Activated T-cell treated with anti-CD3 and anti-CD28 coated beads, Interleukin-2, amount 50 U/mL, for 72 hours (primary cell): ENCODE measurements at places on chromosomes 6 and 20. TPM values are rescaled to one million over a fixed set of nuclear protein-coding genes. Genes with fewer than 3 reads are reported as not detected.
A peak's percentile ranks its signal among the peaks of the same experiment; 100 is the strongest.

GRCh38 chr20:63529180-63529860 is 7.9 kb downstream of the PTK6 start:
- no peak for DNase-seq
- H3K27me3 ChIP-seq, result peaks cover 6% of the 10 kb centered on the region
- H3K36me3 ChIP-seq, result peaks cover 1% of the 10 kb centered on the region
- H3K4me1 ChIP-seq, result peaks cover 20% of the 10 kb centered on the region

- peak; percentile 79 for DNase-seq
- peak overlapping the region; percentile 93 for H3K4me3 ChIP-seq
- H3K27ac ChIP-seq, result peak overlapping the region; percentile 96
- H3K36me3 ChIP-seq, result peaks cover 38% of the 10 kb centered on the region
- H3K27me3 ChIP-seq, result no peaks in the 10 kb centered on the region
Measured at GRCh38 chr6:4059115-4059777, 19.7 kb downstream of the FAM217A start.

DNA sequence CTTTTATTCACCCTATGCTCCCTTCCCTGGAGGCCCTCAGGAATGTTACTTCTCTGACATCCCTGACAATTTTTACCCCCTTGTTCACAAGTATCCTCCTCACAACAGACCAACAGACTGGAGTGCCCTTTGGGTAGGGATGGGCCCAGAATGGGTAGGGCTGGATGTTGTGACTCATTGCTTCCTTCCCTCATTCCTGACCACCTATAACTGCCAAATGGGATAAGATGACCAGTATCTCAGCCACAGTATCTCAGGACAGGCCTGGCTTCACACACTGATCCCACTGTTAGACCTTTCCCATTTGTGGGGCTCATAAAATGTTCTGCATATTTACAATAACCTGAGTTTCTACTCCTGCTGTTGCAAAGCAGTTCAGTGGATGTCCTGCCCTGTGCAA is 223.0 kb upstream of the LRFN2 start:
- no peak overlapping the region for H3K4me3 ChIP-seq
- H3K36me3 ChIP-seq, result no peaks in the 10 kb centered on the region
- no peaks in the 10 kb centered on the region for H3K4me1 ChIP-seq
- DNase-seq, result no peak

- H3K4me1 ChIP-seq, result no peaks in the 10 kb centered on the region
- no peak overlapping the region for H3K4me3 ChIP-seq
- no peak overlapping the region for H3K27ac ChIP-seq
- no peak for DNase-seq
- H3K36me3 ChIP-seq, result no peaks in the 10 kb centered on the region
Measured at GRCh38 chr6:123830120-123830519, 26.5 kb downstream of the NKAIN2 start.

DNA sequence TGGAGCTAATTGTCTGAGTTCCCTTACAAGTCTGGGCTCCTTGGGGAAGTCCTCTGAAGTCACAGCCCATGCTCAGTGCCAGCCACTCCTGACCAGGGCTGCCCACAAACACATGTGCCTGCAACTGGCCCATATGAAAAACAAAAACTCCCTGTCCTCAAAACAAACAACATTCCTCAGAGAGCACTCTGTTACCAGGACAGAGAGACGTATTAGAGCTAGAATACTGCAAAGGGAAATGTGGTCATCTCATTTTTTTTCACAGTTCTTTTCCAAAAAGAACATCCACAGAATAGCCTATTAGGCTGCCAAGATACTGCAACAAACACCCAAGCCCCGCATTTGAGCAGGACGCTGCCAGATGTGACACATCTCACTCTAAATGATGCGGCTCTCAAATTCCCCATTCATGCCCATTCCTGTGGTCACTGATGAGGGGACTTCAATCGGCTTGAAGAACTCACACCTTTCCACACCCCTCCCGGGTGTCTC is 71.1 kb downstream of the SLC22A23 start:
- H3K27ac ChIP-seq, result no peak overlapping the region
- H3K4me3 ChIP-seq, result no peak overlapping the region
- H3K27me3 ChIP-seq, result no peaks in the 10 kb centered on the region
- DNase-seq, result no peak
- H3K4me1 ChIP-seq, result no peaks in the 10 kb centered on the region

- peak overlapping the region; percentile 30 for H3K4me3 ChIP-seq
- no peak overlapping the region for H3K27ac ChIP-seq
- DNase-seq, result no peak
- H3K27me3 ChIP-seq, result peaks cover 69% of the 10 kb centered on the region
- H3K36me3 ChIP-seq, result no peaks in the 10 kb centered on the region
Measured at GRCh38 chr20:51022227-51022802, 592 bp downstream of the KCNG1 start.

GRCh38 chr20:57244627-57245214 is 21.7 kb downstream of the BMP7 start:
- H3K27me3 ChIP-seq, result no peaks in the 10 kb centered on the region
- H3K36me3 ChIP-seq, result peaks cover 1% of the 10 kb centered on the region
- H3K27ac ChIP-seq, result no peak overlapping the region
- no peaks in the 10 kb centered on the region for H3K4me1 ChIP-seq

GRCh38 chr20:48826883-48827771 is 672 bp downstream of the PREX1 start:
- H3K4me1 ChIP-seq, result peaks cover 49% of the 10 kb centered on the region
- peak overlapping the region; percentile 99 for H3K4me3 ChIP-seq
- DNase-seq, result peak; percentile 61
- H3K36me3 ChIP-seq, result peaks cover 10% of the 10 kb centered on the region
- peaks cover 22% of the 10 kb centered on the region for H3K27me3 ChIP-seq

DNA sequence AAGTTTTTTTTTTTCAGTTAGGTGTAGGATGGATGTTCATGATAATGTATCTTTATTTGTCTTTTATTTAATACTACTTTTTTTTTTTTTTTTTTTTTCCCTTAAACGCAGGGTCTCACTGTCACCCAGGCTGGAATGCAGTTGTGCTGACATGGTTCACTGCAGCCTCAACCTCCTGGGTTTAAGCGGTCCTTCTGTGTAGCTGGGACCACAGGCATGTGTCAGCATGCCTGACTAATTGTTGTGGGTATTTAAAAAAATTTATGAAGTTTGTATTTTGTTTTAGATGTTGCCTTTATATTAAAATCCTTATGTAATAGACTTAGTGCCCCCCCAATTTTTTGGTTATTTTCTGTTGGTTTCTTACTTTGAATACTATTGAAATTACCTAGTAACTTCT is 42.6 kb downstream of the NCOA3 start:
- DNase-seq, result no peak
- peaks cover 77% of the 10 kb centered on the region for H3K4me1 ChIP-seq
- peak overlapping the region; percentile 93 for H3K27ac ChIP-seq
- H3K4me3 ChIP-seq, result no peak overlapping the region
- H3K36me3 ChIP-seq, result peaks cover 13% of the 10 kb centered on the region

GRCh38 chr20:58893355-58894120 is 41.0 kb downstream of the GNAS start:
- peak overlapping the region; percentile 100 for H3K27ac ChIP-seq
- H3K4me1 ChIP-seq, result peaks cover 56% of the 10 kb centered on the region
- peak overlapping the region; percentile 97 for H3K4me3 ChIP-seq
- H3K36me3 ChIP-seq, result peaks cover 20% of the 10 kb centered on the region
- peak; percentile 66 for DNase-seq

GRCh38 chr6:71033890-71034289 is 77.0 kb upstream of the B3GAT2 start:
- H3K27ac ChIP-seq, result no peak overlapping the region
- H3K4me1 ChIP-seq, result no peaks in the 10 kb centered on the region
- H3K27me3 ChIP-seq, result peaks cover 18% of the 10 kb centered on the region
- H3K4me3 ChIP-seq, result no peak overlapping the region

GRCh38 chr6:722077-722524 is 29.2 kb upstream of the EXOC2 start:
- H3K4me3 ChIP-seq, result no peak overlapping the region
- H3K27ac ChIP-seq, result no peak overlapping the region
- DNase-seq, result peak; percentile 78
- peaks cover 10% of the 10 kb centered on the region for H3K27me3 ChIP-seq
- H3K36me3 ChIP-seq, result no peaks in the 10 kb centered on the region

DNA sequence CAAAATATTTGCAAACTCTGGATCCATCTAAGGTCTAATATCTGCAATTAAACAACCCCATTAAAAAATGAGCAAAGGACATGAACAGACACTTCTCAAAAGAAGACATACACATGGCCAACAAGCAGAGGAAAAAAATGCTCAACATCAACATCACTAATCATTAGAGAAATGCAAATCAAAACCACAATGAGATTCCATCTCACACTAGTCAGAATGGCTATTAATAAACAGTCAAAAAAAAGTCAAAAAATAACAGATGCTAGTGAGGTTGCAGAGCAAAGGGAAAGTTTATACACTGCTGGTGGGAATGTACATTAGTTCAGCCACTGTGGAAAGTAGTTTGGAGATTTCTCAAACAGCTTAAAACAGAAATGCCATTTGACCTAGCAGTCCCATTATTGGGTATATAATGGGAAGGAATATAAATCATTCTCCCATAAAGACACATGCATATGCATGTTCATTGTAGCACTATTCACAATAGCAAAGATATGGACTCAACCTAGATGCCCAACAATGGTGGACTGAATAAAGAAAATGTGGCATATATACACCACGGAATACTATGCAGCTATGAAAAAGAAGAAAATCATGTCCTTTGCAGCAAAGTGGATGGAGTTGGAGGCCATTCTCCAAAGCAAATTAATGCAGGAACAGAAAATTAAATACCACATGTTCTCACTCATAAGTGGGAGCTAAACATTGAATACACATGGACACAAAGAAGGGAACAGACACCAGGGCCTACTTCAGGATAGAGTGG is 9.1 kb downstream of the ZNFX1 start:
- DNase-seq, result no peak
- peaks cover 34% of the 10 kb centered on the region for H3K36me3 ChIP-seq
- H3K27me3 ChIP-seq, result no peaks in the 10 kb centered on the region
- H3K27ac ChIP-seq, result peak overlapping the region; percentile 74

DNA sequence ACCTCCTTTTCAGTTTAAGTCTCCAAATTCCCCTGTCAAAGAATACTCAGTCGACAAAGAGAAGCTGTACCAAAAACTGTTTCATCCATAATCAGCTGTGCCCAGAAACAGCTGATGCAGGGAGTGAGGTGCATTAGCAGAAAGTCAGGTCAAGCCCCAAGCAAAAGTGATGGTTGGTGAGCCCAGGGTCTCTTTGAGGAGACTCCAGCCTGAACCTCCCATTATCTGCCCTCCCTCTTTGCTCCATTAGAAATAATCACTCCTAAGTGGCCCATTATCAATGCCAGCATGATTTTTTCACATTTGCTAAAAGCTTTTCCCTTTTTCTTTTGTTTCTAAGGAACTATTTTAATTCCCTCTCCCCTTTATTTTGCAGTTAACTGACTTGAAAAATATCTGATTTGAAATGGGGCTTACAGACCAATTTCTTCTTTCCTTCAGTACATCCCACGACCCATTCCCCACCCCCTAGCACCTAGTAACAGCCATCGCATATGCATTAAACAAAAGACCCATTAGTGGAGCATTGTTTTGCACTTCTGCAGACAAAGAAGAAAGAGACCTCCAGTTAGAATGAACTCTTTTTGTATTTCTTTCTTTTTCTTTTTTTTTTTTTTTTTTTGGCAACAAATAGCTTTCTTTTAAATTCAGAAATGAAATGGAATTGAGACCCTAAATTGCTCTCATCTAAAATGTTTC is 257.0 kb downstream of the GRIK2 start:
- no peaks in the 10 kb centered on the region for H3K27me3 ChIP-seq
- no peak for DNase-seq
- H3K27ac ChIP-seq, result no peak overlapping the region
- H3K36me3 ChIP-seq, result no peaks in the 10 kb centered on the region
- H3K4me3 ChIP-seq, result no peak overlapping the region

DNA sequence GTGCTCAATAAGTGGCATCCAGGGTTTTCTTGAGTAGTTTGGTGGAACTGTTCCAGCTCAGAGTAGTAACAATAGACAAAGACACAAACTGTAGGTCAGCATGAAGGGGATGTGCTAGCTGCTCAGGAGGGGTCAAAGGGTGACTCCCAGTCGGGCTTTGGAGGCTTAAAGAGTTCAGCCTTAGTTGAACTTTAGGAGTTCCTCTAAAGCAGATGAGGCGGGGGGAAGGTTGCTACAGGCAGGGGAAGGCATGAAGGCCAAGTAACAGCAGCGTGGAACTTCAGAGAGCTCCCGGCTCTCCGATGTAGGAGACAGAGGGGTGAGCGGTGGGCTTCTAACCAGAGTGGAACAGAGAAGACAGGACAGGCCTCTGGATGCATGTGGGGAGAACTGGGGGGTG is 115.5 kb upstream of the CD93 start:
- no peak overlapping the region for H3K27ac ChIP-seq
- peaks cover 20% of the 10 kb centered on the region for H3K27me3 ChIP-seq
- no peak for DNase-seq
- H3K4me1 ChIP-seq, result no peaks in the 10 kb centered on the region
- H3K36me3 ChIP-seq, result no peaks in the 10 kb centered on the region

DNA sequence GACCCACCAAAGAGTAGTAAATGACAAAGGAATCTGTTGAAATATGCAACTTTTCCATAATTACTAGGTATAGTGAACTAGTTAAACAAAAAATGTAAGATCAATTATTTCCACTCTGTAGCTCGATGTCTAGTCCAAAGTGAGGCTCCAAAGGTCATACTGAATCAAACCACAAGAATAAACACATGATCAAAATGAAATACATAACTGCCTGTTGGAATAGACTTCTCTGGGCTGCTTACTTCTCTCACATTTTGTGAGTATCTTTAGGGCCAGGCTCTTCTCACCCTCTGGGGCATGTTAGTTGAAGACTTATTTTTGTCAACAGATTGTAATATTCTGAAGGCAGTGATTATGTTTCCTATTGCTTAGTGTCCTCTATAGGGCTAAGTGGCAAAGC is 103.7 kb upstream of the TMEM170B start:
- no peak overlapping the region for H3K4me3 ChIP-seq
- H3K36me3 ChIP-seq, result no peaks in the 10 kb centered on the region
- H3K27ac ChIP-seq, result no peak overlapping the region
- no peak for DNase-seq
- no peaks in the 10 kb centered on the region for H3K27me3 ChIP-seq

DNA sequence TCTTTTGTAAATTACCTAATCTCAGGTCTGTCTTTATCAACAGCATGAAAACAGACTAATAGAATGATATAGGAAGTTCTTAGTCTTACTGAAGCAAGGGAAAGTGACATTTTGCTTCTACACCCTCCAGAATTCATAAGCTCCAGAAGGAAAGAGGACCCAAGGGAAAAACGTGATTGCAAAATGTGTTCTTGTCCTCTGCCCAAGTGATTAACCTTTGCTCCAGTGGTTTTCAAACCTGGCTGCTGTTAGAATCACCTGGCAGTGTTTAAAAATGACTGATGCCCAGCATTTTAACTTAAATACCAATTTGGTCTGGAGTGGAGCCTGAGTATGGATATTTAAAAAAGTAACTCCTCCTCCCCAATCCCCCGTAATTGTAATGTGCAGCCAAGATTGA is 191.4 kb downstream of the SLC16A10 start:
- peaks cover 15% of the 10 kb centered on the region for H3K4me1 ChIP-seq
- H3K36me3 ChIP-seq, result peaks cover 27% of the 10 kb centered on the region
- H3K27ac ChIP-seq, result no peak overlapping the region
- no peak for DNase-seq
- no peak overlapping the region for H3K4me3 ChIP-seq

ID1 gene
- total RNA-seq, result 2.0 TPM

DNAAF9 gene
- total RNA-seq, result 3.7 TPM

ULBP3 gene
- 1.1 TPM for total RNA-seq

HFE gene
- total RNA-seq, result 1.3 TPM

WFDC12 gene
- not detected for total RNA-seq

IP6K3 gene
- total RNA-seq, result not detected
